ENCODE measurements at places on chromosomes 5 and 9. TPM values are rescaled to one million over a fixed set of nuclear protein-coding genes. Genes with fewer than 3 reads are reported as not detected.

DNA sequence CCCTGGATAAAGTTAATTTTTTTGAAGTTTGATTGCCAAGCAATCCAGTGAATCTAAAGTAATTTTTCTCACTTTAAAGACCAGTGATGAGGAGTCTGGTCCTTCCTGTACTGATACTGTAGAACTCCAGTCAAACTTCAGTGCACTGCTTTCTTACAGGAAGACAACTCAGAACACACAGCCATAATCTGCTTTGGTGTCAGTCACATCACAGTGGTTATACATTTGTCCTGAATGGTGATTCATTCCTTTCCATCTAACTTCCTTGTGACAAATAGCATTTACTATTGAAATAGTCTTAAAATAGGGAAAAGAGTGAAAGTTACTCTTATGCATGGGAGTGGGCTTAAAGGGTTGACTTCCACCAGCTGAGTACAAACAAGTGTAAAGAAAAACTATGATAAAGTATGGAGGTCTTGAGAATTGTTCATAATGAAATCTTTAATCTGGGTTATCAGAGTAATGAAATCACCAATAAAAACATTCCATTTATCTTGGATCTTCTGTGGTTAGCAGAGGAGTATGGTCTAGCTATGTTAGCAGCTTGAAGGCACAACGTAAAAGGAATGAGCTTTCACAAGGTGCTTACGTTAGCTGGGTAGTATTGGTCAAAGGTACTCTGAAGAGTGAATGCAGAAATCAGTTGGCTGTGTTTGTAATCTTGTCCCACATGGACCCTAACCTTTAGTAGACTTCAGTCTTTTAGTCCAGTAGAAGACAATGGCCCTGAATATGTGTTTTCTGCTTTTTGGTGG lies 41.5 kb downstream of the DCP2 start:
- H3K4me1 ChIP-seq: no peaks in the 10 kb centered on the region
- H3K36me3 ChIP-seq: no peaks in the 10 kb centered on the region
- H3K4me3 ChIP-seq: no peak overlapping the region
- no peak for DNase-seq
- no peak overlapping the region for H3K27ac ChIP-seq
- no peaks in the 10 kb centered on the region for H3K27me3 ChIP-seq

DNA sequence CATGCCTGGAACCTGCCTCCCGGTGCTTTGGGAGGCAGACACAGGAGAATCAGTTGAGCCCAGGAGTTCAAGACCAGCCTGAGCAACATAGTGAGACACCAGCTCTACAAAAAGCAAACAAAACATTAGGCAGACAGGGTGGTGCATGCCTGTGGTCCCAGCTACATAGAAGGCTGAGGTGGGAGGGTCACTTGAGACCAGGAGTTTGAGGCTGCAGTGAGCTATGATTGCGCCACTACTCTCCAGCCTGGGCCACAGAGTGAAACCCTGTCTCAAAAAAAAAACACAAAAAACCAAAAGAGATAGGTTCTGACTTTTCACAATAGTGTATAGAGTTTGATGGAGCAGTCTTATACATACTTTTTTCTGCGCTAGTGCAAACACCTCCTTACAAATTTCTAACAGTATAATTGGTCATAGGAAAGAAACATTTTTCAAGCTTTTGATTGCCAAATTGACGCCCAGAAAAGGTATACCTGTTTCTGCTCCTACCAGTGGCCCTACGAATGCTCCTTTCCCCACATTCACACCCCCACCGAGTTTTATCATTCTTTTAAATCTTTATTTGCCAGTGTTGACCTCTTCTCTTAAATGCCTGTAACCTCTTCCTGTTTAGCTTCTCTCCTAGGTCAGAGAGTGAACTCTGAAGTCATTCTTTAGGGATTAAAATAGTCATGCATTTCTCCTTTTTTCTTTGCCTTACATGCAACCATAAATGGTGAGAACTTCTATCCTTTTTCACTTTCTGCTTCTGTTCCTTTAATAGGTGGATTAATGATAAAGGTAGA lies 7.5 kb downstream of the DOCK8 start:
- no peak overlapping the region for H3K4me3 ChIP-seq

PCDHGB1 gene
- 3.9 TPM for total RNA-seq

DNA sequence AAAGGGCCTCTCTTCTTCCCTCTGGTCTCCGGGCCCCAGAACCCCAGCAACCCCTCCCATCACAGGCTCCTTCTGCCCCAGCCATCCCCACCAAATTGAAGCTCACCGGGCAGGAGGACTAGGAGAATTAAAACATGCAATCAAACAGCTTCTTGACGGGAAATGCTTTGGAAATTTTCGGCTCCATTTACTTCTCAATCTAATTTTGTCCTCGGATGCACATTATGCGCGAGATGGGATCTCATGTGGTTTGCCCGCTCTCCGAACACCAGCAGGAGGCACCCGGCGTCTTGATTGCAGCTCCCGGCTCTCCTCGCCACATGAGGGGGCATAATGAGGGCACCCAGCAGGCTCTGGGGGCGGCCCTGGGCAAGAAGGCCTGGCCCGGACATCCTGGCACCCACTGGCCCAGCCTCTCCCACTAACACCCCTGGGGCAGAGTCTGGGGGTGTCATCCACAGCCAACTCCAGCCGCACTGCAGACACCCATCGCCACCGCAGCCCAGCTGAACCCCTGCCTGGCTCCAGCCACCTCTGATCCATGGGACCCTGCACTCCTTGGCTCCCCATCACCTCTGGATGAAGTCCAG lies 135.5 kb downstream of the PAX5 start:
- H3K27me3 ChIP-seq: no peaks in the 10 kb centered on the region
- H3K27ac ChIP-seq: no peak overlapping the region
- no peaks in the 10 kb centered on the region for H3K4me1 ChIP-seq
- no peak overlapping the region for H3K4me3 ChIP-seq
- DNase-seq: no peak

RBM18 gene
- total RNA-seq: 4.6 TPM

- H3K36me3 ChIP-seq: no peaks in the 10 kb centered on the region
- H3K4me1 ChIP-seq: peaks cover 85% of the 10 kb centered on the region
- no peak overlapping the region for H3K27ac ChIP-seq
Measured at GRCh38 chr9:131732061-131732526, 7.8 kb downstream of the RAPGEF1 start.

SMIM33 gene
- total RNA-seq: not detected

BTNL3 gene
- not detected for total RNA-seq

- no peaks in the 10 kb centered on the region for H3K36me3 ChIP-seq
- H3K4me1 ChIP-seq: peaks cover 5% of the 10 kb centered on the region
- H3K27ac ChIP-seq: no peak overlapping the region
- H3K4me3 ChIP-seq: no peak overlapping the region
- H3K27me3 ChIP-seq: no peaks in the 10 kb centered on the region
Measured at GRCh38 chr5:91235271-91235694, 147.8 kb downstream of the ARRDC3 start.

DNA sequence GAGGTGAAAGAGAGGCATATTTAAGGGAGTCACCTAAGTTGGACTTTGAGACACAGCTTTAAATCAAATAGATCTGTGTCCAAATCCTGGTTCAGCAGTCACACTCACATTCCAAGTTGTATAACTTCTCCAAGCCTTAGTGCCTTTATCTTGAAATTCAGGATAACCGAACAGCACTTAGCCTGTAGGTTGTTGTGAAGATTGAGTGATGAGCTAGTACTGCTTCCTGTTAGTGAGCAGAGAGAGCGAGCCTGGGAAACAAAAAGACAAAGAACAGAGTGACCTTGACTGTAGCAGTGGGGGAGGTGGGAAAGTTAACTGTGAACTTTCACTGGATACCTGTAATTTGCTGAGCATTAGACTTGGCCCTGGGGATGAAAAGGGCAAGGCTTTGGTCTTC lies 22.4 kb downstream of the MAML1 start:
- H3K4me1 ChIP-seq: peaks cover 46% of the 10 kb centered on the region
- no peak for DNase-seq
- H3K27ac ChIP-seq: no peak overlapping the region

STXBP1 gene
- total RNA-seq: 34.5 TPM
